ENCODE measurements at places on chromosomes 5 and 9.

GRCh38 chr5:160039810-160040470 is 31.0 kb downstream of the TTC1 start:
- DNase-seq, result no peak

GRCh38 chr5:135030123-135030955 is 3.7 kb downstream of the PITX1 start:
- DNase-seq, result no peak

- DNase-seq, result no peak
Measured at GRCh38 chr5:178247481-178248456, 15.2 kb upstream of the PHYKPL start.

DNA sequence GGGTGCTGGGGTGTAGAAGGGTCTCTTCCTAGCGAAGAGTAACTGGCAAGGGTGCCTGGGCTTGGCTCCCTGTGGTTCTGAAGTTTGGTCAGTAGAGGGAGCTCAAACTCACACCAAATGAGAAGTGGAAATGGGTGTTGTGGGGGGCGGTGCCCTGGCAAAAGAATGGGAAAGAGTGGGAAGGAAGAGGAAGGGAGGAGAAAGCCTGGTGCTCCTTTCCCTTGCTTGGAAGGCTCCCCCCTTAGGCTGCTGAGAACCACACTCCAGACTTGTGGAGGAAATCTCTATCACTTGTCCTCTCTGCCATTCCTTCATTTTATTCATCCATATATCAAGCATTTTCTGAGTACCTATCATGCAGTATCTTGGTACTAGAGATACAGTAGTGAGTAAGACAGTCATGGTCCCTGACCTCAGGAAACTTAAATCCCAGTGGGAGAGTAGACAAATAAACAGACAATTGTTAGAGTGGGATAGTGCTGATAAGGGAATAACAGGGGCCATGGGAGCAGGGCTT is 13.0 kb downstream of the SLC4A9 start:
- peak; percentile 79 for DNase-seq

- DNase-seq, result no peak
Measured at GRCh38 chr5:102974177-102974576, 145.8 kb downstream of the GIN1 start.

DNA sequence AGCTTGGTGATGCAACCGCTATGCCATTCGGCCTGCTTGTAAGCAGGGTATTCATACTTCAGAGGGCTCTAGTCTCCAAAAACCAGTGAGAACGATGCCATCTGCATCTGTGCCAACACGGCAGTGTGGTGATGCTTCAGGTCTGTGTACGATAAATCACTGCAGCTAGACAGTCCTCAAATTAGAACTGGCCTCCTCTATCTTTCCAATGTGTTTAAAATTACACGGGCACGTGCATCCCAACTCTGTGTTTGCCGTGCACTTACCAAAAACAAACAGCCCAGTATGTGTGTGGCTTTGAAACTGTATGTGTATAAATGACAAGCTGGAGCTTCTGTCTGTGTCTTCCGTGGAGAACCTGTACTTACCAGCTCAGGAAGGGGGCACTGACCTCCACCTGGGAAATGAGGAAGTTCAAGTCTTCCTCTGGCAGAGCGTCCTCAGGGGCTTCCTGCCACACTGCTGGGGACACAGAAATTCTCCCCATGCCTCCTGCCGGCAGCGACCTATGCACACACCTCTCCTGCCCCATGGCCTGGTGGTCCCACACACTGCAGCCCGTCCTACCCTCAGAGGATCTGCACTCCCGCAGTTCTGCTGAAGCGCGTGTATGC is 12.3 kb downstream of the MED10 start:
- no peak for DNase-seq
